ENCODE measurements at places on chromosomes 1 and 21.

- no peak for DNase-seq
These were observed 20.3 kb downstream of the CDK18 start for GRCh38 chr1:205524794-205525101.

GRCh38 chr1:10113501-10113900 lies 80.7 kb downstream of the UBE4B start:
- DNase-seq: no peak

DNA sequence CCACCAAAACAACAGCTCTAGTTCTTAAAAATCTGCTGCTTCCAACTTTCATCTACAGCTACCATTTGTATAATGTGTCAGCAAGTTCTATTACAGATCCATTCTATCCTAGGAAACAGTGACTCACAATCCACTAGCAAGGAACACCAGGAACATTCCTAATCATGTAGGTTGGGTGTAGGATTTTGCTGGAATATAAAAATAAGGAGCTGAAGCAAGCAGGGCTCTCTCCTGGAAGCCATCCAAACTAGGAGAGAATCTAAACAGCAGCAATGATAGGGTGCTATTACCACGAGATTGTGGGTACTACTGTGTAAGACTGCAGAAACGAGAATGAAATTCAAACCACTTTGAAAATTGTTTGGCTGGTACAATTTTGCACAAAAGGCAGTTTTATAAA lies 135.0 kb downstream of the PTPN14 start:
- DNase-seq: no peak

DNA sequence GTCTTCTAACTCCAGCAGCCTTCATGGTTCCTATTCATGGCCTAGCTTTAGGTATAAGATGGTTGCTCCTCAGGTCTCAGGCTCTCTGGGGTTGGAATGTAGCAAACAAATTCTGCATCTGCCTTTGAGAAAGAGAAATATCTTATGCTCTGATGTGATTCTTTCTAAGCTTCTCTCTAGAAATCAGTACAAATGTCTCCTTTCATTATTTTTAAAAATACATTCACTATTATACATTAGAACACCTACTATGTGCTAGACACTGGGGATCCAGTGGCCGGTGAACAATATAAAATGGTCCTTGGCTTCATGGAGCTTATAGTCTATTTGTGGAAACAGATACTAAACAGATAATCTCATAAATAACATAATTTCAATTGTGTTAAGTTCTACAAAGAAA lies 16.1 kb upstream of the TMEM39B start:
- no peak for DNase-seq

DNA sequence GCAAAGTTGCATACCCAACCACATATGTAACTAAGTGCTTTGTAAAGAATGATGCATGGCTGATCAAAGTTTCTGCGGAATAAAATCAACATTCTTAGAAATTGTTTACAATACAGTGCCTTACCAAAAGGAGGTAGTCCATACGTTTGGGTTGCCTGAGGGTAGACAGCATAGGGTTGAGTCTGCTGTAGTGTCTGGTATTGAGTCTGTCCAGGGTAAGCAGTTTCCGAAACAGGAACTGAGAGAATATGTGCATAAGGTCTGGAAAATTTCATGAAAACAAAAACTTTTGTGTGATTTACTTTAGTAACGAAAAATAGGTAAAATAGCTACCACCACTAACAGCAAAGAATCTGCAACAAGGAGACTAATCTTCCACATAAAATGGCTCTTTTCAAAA lies 53.0 kb downstream of the EYA3 start:
- DNase-seq: no peak

DNA sequence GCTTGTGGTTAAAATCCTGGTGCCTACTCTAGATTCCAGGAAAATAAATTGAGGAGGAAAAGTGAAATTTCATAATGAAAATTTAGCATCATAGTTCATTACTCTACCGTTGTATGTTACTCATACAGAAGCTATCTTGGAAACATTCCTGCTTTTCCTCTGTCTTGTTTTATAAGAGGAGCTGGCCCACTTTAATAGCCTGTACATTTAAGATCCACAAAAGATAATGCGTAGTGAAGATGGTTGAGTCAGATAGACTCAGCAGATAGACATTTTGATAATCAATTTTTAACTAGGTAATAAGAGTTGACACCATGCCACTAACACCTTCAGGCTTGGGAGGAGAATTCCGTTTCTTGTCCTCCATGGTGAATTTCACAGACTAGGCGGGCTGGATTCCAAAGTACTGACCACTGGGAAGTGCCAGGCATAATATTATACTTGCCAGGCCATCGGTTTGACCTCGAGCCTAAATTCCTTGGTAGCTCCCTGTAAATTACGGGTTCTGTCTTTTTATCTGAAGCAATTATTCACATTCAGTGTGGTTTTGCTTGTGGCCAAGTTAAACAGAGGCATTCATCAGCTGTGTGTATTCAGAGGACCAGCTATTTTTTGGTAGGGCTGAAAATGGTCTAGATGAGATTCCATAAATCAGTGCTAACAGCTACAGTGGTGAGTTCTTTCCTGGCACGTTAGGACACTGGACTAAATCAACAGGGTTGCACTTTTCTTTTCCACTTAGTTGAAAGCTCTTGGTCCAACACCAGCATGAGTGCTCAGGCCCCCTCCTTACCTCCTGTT lies 111.9 kb upstream of the KAZN start:
- DNase-seq: no peak

DNA sequence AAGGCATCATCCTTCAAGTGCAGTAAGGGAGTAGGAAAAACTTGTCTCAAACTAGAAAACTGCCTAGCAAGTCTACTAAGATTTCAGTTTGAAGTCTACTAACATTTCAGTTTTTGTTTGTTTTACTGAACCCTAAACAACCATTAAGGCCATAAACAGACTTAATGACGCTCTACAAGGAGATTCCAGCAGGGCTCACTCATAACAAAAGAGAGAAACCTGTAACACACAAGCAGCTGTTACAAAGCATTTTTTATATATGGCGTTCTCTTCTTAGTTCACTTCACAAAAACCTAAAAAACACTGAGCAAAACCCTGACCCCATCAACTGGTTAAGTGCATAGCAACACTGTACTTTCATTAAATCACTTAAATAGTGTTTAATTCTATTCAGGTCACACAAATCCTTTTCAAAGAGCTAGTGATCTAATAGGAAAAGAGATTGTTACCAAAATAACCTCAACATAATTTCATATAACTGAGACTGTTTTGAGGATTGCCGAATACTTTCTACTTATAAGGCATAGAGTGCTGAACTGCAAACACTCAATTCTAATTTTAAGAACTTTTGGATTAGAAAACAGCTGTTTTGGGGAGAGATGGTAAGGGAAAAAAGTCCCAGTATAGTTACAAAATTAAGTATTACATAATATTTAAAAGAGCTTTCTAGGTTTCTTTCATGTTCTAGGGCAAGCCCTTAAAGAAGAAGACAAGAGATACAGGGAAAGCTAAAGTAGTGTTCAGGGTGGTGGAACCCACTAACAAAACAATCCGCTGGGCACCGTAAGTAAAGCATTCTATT lies 1.4 kb downstream of the B3GALNT2 start:
- no peak for DNase-seq

- no peak for DNase-seq
These were observed 39.6 kb downstream of the ALG6 start for GRCh38 chr1:63407002-63407401.

DNA sequence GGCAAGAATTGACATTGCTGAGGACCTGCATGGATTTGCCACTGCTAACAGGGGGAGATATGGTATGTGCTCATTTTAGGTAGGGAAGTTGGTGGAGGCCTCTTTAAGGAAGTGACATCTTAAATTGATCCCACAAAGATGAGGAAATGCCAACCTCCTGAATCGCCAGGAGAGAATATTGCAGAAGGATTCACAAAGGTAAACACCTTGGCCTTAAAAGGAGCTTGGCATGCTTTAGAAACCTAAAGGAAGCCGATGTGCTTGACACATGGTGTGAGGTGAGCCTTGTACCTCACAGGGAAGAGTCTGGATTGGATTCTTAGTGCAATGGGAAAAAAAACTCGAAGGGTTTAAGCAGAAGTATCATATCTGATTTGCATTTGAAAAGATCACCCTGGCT lies 470.5 kb upstream of the DAB1 start:
- DNase-seq: no peak

- DNase-seq: no peak
These were observed 4.9 kb upstream of the MIIP start for GRCh38 chr1:12014141-12014991.

- no peak for DNase-seq
These were observed 312.1 kb downstream of the DISC1 start for GRCh38 chr1:231938711-231939110.

DNA sequence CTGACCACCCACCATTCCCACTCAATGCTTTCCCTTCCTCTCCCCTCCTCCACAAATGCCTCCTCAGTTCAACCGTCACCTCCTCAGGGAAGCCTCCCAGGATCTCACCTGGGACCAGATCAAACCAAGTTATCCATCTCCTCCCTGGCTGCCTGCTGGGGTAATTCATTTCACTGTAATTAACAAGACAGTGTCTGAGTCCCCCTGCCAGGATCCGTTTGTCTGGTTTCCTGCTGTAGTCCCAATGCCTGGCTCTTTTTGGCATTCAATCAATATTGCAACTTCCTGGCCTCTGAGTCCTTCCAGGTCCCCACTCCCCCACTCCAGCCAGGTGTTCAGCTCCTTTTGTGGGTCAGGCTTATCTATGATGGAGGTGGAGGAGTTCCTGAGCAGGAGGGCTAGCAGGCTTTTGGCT lies 687.7 kb downstream of the PTPRU start:
- no peak for DNase-seq

DNA sequence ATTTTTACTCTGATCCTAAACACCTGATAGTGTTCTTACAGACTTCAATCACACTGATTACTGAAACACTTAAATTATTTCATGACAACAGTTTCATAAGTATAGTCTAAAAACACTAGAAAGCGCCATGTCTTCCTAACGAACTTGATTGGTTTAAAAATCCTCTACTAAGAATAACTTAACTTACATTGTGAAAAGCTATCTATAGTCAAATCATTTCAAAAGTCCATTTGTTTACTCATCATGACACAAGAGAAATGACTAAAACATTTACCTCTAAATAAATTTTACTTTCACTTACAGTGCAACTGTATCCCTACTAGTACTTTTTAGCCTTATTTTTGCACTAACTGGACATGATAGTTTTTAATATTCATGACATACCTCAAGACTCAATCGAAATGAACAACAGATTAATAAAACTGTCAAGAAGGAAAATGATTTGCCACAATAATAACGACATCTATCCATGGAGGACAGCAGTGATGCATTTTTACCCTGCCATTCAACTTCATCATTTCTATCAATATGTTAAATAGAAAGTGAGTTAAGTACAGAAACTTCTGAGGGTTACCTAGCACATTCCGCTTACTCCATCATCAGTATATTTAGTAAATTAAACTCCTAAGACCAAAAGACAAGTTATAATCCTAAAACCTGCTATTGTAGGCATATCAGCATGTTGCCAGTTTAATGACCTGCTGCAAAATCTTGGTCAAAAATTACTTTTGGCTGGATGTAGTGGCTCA lies 38.4 kb downstream of the AHCTF1 start:
- DNase-seq: no peak

- no peak for DNase-seq
These were observed 31.0 kb upstream of the TGFBR3 start for GRCh38 chr1:91916811-91917460.

DNA sequence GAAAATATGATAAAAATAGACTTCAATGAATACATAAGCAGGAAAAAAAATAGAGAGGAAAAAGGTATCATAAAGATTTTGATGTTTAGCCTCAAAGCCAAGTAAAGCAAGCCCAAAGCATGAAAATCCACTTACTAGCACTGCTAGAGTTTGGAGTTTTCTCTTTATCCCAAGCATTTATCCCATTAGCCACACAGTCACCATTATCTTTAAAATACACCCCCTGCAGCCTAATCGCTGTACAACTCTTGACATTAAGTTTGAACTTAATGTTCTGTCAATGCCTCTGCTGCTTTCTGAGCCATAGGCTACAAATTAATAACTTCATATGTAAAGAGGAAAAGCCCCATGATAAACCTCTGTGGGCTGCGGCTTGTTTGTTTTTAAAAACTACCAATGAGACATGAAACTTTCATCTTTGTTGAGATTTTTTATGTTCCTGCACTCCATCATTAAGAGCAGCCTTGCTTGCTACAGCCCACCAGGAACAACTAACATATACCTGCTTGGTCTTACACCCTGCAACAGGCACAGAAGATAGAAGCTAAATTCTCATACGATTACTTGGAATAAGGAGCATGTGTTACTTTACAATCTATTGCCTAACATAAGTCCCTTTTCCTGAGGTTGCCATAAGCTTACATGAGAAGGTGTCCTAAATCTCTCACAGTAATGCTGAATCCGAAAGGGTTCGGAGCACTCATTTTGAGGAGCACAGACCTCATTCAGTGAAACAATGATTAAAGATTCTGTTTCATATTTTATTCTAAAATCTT lies 202.4 kb downstream of the SMYD3 start:
- no peak for DNase-seq
